Hematopoietic multipotent progenitor cell treated with erythropoietin and hydrocortisone succinate and interleukin-3 and kit ligand, for 17 days (in vitro differentiated cells): ENCODE measurements at places on chromosomes 3 and 15.

- no peak for DNase-seq
These were observed 21.9 kb downstream of the IL12A start for GRCh38 chr3:160010578-160010977.

- no peak for DNase-seq
These were observed 76.2 kb downstream of the COL8A1 start for GRCh38 chr3:99714575-99714974.

- no peak for DNase-seq
These were observed 282.5 kb downstream of the TBL1XR1 start for GRCh38 chr3:176914764-176915163.

GRCh38 chr3:177141471-177141870 lies 55.8 kb downstream of the TBL1XR1 start:
- DNase-seq = no peak

DNA sequence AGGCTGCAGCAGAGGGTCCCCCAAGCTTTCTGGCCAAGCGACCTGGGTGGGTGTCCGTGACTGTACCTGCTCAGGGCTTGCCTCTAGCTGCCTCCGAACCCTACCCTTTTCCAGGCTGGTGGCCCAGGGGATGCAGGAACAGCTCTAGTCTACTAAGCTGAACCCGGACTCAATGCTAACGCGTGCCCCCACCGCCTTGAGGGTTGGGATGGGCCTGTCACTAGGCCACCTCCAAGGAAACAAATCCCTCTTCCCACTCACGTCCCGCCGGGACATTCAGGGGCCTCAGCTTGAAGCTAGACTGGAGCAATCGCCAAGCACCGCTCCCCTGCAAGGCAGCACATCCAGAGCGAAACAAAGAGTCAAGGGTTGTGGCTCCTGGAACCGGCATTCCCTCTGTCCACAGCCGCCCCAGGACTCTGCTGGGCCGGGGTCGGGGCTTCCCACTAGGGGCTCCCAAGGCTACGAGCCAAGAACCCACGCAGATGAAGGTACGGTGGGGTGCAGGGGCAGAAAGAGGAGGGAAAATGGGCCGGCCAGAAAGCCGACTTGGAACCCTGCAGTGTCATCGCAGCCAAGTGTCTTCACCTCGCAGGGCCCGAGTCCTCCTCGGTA lies 2.9 kb downstream of the FBXL22 start:
- DNase-seq = no peak

DNA sequence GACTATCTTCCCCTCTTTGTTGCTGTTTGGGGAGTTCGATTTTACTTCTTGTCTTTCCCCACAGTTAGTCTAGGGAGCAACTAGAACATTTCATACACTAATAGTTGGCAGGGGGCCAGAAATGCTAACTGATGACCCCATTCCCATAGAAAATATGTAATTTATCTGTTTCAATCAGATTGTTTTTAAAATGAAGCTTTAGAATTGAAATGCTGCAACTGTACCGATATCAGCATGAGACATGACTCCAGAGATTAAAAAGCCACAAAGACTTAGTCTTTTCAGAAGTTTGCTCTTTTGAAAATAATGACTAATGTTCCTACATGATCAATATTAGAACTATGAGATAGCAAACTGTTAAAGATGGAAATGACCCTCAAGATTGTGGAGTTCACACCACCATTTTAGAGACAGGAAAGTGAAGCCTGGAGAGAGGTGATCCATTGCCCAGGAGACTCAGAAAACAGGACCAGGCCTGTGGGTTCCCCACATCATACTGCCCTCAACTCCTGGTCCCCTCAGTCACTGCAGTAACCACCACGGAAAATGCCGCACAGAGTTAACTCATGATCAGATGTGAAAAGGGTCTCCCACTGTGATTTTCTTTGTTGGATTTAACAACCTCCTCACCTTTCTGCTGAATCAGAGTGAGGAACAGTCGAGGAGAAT lies 130.3 kb downstream of the CHDH start:
- DNase-seq = no peak

DNA sequence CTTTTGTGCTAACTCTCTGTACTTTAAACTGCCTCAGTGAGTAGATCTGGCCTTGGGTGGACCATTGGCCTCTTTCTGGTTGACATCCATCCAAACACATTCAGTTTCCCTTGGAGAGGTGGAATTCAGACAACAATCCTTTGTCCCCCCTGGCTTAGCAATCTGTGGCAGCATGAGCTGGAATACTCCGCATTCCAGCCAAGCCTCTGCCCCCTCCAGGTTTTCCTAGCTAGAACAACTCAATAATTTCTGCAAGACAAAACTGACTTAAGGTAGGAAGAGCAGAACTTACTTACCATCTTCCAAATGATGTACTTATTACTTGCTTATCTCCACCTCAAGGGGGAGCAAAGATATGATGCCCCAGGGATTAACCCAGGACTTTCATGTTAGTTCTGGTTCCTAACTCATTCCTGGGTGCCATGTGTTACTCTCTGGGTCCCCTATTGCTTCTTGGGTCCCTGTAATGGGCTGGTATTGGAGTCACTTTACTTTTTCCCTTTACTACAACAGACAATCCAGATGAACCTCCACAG lies 21.8 kb upstream of the IL16 start:
- no peak for DNase-seq

- no peak for DNase-seq
These were observed 144.3 kb upstream of the DNAJC19 start for GRCh38 chr3:181133832-181134231.

GRCh38 chr3:184778426-184779332 lies 33.3 kb upstream of the VPS8 start:
- DNase-seq = no peak

- peak; percentile 95 for DNase-seq
These were observed 936 bp downstream of the SIN3A start for GRCh38 chr15:75450307-75451201.

DNA sequence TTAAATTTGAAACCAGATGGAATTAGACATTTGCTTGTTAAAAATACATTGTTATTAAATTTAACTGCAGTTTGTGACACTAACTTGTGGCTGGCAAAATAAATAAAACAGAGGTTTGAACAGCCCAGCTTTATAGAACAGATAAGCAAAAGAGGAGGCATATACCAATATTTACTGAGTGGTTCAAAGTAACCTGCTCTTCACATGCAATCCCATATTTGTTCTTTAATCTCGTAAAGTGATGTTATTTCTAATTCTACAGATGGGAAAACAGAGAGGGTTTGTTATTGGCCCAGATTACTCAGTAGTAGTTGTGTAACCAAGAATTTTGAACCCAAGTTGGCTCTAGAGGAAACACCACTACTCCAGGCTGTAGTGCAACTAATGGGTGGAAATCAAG lies 37.6 kb downstream of the WNT5A start:
- no peak for DNase-seq

DNA sequence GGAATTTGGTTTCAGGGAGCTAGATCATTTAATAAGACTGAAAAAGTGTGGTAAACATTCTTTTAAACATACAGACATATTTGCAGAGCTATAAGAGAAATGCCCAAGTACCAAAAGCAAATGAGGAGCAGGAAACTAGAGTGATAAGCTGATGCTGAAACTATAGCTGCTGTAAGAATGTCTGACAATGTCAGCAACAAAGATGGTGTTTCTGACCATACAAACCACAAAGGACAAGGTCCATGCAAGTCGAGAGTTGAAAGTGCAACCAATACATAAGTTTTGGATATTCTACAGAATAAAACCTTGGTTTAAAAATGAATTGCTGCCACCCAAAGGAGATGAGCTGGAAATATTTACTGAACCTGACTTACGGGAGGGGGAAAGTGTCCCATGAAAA lies 610.2 kb downstream of the TBL1XR1 start:
- no peak for DNase-seq

- DNase-seq = no peak
These were observed 55.8 kb upstream of the MYO5C start for GRCh38 chr15:52351206-52351908.

DNA sequence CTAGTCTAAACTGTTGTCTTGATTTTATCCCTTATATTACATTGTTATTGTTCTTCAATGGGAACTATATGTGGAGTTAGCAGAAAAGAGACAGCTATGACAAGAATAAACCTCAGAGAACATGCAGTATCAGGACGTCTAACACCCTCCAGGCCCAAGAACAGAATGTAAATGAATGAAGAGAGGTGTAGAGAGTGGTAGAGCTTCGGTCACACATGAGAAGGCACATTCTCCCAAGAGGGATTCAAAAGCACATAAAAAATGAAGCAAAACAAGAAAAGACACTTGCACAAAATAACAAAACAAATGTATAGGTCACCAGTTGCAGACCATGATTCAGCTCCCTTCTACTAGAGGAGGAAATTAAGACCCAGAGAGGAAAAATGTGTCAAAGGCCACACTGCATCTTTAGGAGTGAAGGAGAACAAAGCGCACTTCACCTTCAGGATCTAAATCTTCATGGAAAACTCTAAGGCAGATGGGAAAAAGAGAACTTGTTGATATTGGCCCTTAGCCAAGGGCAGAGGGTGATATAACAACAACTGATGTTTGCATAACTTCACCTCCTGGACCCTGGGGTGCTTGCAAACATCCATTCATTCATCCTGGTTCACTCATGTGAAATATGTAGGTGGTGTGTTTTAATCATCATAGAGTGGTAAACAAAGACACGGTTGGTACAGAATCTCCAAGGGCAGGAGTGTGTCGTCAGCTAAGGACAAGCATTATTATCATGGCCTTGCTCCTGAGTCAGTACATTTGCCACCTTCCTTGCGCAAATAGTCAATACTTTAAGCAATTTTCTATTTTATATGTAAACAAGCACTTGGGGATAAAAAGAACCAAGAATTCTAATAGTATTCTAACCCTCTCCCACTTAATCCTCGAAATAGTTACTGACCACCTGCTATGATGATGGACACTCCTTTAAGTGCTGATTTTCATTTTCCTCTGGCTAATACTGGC lies 8.8 kb downstream of the NEK10 start:
- DNase-seq = no peak

- DNase-seq = no peak
These were observed 220.7 kb downstream of the VPS13C start for GRCh38 chr15:61839546-61839945.

DNA sequence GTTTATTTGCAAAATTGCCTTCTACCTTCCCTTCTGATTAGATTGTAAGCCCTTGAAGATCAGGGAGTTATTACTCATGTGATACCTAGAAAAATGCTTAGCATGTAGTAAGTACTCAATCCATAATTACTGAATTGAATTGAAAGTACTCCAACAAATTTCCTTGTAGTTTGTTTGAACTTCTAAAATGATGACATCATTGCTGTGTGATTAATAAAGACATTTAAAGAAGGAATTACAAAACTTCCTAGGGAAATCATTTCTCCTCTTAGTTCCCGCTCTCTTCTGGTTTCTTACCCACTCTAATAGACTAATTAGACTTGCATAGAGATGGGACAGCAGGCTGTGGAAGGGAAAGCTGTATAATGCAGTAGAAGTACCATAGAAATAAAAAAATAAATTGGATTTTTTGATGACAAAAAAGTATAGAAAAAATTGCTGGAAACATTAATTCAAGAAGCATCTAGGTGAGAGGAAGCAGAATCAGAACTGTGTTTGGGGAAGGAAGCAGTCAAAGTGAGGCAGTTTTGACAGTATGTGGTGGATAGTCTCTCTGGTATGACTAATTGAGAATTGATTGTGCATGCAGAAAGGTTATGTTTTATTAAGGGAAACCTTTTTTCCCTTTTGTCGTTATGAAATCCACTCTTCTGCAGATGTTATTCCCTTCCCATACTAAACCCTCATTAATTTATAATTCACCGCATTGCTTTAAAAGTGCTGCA lies 93.0 kb downstream of the ALCAM start:
- DNase-seq = no peak

DNA sequence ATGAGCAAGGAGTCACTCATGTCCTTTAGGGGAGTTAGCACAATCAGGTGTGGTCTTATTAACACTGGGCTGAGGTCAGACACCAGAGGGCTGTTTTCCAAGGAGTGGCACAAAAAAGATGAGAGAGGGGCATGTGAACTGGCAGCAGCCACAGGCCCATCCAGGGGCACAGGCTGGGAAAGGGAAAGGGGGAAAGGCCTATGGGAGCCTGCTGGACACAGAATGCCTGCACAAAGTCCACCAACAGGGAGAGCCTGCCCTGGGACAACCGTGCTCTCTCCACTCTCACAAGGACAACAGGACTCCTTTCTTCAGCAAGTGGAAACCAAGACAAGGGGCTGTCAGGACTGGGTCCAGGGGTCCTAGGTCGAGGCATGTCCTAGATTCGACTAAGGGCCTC lies 109.6 kb downstream of the ADCY5 start:
- DNase-seq = no peak

- no peak for DNase-seq
These were observed 15.5 kb downstream of the ZDHHC3 start for GRCh38 chr3:44960387-44961026.

DNA sequence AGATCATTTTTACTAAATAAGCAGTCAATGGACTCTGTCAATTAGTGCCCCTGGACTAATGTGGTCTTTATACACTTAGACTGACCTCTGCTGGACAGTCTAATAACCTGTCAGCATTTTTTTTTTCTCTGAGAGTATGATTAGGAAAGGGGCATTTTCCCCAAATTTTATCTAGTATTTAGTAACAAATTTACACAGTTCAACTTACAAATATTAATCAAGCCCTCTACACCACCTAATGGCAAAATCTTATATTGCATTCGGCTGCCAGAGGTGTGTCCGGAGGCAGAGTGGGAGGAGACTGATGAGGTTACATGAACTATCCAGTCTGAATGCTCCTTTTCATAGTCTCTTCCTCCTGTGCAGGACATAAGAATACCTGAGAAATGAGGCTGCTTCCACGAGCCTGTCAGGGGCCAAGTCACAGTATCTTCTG lies 36.0 kb upstream of the COLQ start:
- DNase-seq = peak; percentile 79

- DNase-seq = no peak
These were observed 222.7 kb downstream of the MTHFS start for GRCh38 chr15:79674124-79674465.

- DNase-seq = no peak
These were observed 376.1 kb upstream of the CFAP20DC start for GRCh38 chr3:59425942-59426341.

GRCh38 chr3:175325440-175325839 lies 466.3 kb downstream of the NAALADL2 start:
- DNase-seq = no peak

GRCh38 chr3:117144853-117145252 lies 435.3 kb downstream of the TUSC7 start:
- DNase-seq = no peak

- DNase-seq = no peak
These were observed 49.7 kb upstream of the FBN1 start for GRCh38 chr15:48695088-48695826.

DNA sequence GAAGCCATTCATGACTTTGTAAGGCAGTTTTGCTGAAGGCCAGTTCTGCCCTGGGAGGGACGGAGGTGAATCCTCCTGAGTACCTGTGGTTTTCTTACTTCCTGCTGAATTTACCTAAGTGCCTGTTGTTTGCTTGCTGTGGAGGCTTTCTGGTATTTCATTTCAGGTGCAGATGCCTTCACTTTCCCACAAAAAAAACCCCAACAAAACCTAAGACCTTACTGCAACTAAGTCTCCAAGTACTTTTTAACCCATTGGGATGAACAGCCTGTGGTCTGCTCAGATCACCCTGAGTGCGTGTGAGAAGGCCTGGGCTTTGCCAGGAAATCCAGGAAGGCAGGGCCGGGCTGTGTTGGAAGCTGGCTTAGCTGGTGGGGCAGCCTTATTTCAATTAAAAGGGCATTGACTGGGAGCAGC lies 65.3 kb downstream of the IGF1R start:
- no peak for DNase-seq

GRCh38 chr3:188417766-188418165 lies 263.8 kb downstream of the LPP start:
- no peak for DNase-seq
